Urothelium cell line (cell line): ENCODE measurements at places on chromosomes 16 and 17.

GRCh38 chr17:15912416-15912955, 32.4 kb upstream of the ADORA2B start:
- DNase-seq = no peak

DNA sequence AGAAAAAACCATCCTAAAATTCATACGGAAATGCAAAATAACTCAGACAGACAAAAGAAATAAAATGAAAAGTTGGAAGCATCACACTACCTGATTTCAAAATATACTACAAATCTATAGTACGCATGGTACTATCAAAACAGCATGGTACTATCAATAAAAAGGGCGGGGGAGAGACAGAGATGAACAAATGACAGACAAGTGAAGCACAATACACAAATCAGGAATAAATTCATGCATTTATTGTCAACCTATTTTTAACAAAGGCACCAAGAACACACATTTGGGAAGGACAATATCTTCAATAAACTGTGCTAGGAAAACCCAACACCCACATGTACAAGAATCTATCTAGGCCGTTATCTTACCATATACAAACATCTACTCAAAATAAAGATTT, 207.4 kb upstream of the WSB1 start:
- DNase-seq = no peak

DNA sequence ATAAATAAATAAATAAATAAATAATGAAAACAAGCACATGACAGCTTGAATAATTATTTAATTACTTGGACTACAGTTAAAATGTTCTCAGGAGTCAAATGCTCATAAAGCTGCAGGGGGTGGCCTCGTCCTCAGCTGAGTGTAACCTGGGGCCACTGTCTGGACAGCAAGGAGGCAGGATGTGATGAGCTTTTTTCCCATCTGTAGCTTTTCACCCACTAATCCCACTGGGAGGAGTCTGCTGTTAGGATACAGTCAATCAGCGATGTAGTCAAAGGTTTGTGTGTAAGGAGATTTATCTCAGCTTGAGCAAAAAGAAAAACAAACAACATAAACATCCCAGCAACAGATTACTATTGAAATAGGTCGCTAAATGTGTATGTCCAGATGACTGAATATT, 22.5 kb downstream of the ZCCHC14 start:
- DNase-seq = no peak

DNA sequence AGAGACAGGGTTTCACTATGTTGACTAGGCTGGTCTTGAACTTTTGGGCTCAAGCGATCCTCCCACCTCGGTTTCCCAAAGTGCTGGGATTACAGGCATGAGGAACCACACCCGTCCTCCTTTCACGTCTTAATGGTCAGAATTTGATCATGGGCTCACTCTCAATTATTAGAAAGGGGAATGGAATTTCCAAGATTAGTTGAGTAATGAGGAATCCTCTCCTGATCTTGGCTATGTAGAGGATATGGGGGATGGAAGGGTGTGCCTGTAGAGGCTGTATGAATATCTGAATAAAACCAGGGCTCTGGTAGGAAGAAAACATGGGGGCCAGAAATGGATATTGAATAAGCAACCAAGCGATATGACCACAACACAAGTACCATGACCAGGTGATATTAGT, 25.9 kb upstream of the SMURF2 start:
- DNase-seq = peak; percentile 37

DNA sequence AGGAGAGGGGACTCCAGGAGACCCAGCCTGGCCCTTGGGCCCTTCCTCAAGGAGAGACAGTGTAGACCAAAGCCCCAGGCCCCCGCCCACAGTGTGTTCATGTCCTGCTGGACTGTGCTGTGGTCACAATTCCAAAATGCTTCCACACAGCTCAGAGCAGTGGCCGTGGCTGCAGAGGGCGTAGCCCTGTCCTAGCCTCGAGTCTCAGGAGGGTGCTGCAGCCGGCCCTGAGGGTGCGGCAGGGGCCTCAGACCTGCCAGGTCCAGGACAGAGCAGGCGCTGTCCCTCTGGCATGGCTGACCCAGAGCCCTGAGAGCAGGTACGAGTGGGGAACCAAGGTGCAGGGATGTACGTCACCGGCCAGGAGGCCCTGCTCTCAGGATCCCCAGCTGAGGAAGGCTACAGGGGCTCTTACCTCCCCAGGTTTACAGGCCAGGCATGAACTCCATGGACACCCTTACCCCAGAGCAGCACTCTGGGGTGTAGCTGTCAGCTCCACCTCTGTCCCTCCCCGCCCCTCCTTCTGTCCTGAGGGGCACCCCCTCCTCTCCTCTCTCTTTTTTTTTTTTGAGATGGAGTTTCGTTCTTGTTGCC, 7.3 kb downstream of the DBNDD1 start:
- DNase-seq = no peak

DNA sequence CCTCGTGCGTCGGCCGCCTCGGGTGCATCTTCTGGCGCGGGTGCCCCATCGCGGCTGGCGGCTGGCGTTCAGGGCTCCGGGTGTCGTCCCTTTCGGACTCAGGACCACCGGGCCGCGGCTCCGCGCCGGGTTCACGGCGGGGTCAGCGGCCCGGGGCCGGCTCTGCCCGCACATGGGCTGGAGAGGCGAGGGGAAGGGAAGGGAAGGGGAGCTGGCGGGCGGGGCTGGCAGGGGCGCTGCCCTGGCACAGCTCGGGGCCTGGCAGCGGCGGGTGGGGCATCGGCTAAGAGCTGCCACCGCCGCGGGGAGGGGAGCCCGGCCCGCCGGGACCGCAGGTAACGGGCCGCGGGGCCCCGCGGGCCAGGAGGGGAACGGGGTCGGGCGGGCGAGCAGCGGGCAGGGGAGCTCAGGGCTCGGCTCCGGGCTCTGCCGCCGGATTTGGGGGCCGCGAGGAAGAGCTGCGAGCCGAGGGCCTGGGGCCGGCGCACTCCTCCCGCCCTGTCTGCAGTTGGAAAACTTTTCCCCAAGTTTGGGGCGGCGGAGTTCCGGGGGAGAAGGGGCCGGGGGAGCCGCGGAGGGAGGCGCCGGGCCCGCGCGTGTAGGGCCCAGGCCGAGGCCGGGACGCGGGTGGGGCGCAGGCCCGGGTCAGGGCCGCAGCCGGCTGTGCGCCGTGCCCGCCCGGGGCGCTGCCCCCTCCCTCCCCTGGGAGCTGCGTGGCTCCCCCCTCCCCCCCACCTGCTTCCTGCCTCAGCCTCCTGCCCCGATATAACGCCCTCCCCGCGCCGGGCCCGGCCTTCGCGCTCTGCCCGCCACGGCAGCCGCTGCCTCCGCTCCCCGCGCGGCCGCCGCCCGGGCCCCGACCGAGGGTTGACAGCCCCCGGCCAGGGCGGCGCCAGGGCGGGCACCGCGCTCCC, 646 bp downstream of the HIC1 start:
- DNase-seq = no peak

GRCh38 chr17:3788200-3788599, 12.8 kb downstream of the ITGAE start:
- no peak for DNase-seq

DNA sequence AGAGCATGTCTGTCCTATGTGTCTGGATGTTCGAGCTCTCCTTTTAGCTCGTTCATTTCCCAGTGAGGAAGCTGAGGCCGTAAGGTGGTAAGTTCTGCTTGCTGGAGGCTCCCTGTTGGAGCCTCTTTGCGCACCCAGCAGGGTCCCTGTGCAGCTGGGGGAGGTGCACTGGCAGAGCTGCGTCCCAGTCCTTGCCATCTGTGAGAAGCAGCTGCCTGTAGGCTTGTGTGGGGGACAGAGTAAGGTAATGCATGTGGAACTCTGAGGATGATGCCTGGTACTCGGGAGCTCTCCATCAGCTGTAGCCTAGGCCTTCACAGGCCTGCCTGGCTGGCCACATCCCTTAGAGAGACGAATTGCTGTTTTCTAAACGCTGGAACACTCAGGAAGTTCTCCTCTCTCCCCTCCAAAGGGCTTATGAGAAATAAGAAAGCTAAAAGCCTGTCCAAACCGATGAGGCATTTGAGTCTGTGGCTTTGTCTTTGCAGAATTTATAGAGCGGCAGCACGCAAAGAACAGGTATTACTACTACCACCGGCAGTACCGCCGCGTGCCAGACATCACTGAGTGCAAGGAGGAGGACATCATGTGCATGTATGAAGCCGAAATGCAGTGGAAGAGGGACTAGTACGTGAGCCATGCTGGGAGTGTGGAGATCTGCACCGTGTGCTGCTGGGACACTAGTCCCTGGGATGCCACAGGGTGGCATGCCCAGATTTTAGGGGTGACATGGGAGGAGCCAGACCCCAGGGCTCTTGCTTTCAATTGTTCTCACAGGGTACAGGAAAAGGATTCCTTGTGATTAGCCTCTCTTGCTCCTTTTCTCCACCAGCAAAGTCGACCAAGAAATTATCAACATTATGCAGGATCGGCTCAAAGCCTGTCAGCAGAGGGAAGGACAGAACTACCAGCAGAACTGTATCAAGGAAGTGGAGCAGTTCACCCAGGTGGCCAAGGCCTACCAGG, 1.6 kb downstream of the NDUFB10 start:
- no peak for DNase-seq

DNA sequence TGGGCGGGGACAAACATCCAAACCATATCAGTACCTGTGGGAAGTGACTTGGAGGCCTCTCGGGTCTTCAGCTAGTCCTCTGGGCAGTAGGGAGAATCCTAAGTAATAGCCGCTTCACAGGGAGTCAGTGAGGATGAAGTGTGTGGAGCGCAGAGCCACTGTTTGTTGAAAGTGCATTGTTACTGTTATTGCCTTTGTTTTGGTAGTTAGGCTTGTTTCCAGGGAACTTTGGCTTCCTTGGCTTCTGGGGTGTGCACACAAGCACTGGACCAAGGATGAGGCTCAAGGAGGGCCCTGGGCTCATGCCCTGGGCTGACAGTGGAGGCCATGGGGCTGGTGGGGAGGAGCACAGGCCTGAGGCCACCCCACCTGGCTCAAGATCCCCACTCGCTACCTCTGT, 141.6 kb downstream of the CLEC16A start:
- no peak for DNase-seq

- DNase-seq = no peak
These were observed 46.6 kb upstream of the GRIN2A start for GRCh38 chr16:10228779-10229178.

GRCh38 chr17:71976011-71976649, 144.7 kb upstream of the SOX9 start:
- DNase-seq = peak; percentile 95

GRCh38 chr17:10429421-10430045, 7.8 kb upstream of the MYH8 start:
- peak; percentile 11 for DNase-seq

- no peak for DNase-seq
These were observed 443.9 kb upstream of the CCL2 start for GRCh38 chr17:33811004-33811760.

- no peak for DNase-seq
These were observed 33.3 kb upstream of the DLX4 start for GRCh38 chr17:49935526-49936210.

GRCh38 chr16:31006086-31006385, 4.4 kb downstream of the STX1B start:
- DNase-seq = no peak

DNA sequence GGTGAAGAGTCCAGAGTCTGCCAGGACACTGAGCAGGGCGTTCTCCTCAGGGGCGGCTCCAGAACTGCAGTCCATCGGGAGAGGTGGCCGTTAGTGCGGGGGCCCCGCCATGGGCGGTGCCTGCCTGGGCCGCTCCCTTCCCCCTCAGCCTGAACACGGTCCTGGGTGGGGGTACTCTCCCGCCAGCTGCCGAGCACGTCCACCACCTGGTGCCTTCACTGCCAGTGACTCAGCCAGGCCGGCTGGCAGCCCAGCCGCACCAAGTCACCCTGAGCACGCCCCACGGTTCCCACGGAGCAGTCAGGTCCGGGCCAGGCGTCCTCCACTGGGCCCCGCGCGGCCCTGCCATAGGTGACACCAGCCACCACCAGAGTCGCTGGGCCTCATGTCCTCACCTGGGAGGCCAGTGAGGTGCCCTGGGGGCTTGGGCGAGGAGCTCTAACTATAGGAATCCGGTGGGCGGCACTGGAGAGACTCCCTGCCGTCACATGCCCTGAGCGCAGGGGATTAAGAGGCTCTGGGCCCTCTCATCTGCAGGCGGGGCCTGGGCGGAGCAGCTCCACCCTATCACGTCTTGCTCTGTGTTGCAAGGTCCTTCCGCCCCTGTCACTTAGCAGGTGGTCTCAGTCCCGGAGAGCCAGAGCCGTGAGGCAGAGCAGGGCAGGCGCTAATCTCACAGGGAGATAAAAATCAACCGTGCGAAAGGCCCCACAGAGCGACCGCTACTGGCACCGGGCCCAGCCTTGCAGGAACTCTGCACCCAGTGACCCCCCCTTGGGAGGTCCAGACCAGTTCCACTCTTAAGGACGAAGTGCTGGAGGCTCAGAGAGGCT, 14.3 kb downstream of the PIEZO1 start:
- DNase-seq = no peak

- DNase-seq = no peak
These were observed 90.6 kb upstream of the FBXO47 start for GRCh38 chr17:39057701-39058206.

GRCh38 chr17:79803421-79803996, 6.6 kb upstream of the CBX8 start:
- no peak for DNase-seq

DNA sequence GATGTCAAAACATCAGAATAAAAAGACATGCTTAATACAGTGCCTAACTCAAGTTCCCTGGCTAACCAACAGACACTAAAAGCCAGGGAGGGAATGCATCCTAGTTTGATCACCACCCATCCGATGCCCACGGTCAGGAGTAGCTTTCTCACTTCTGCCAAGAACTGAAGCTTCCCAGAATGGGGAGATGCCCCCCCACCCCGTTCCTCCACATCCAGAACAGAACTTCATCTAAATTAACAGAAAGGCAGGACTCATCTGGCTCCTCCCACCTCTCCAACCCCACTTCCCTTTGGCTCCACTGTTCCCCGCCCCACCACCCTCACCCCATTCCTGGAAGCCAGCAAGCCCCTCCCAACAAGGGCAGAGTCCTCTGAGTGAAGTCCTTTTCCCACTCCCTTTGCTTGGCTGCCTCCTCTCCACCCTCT, 33.7 kb downstream of the GDE1 start:
- DNase-seq = no peak

DNA sequence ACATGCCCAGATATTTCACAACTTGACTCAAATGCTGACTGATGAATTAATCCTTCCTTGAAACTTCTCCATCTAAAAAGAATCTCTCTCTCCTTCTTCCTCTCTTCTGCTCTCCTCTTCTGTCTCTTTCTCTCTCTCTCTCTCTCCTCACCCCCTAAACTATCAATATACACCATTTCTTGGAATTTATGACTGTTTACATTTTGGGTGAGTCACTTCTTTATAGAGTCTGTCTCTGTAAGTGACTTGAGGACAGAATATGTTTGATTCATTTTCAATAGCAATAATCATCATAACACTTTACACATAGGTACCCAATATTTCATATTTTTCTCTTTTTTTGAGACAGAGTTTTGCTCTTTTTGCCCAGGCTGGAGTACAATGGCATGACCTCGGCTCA, 15.3 kb downstream of the OR3A1 start:
- DNase-seq = no peak

GRCh38 chr16:53839150-53839549, 135.2 kb downstream of the FTO start:
- DNase-seq = no peak

DNA sequence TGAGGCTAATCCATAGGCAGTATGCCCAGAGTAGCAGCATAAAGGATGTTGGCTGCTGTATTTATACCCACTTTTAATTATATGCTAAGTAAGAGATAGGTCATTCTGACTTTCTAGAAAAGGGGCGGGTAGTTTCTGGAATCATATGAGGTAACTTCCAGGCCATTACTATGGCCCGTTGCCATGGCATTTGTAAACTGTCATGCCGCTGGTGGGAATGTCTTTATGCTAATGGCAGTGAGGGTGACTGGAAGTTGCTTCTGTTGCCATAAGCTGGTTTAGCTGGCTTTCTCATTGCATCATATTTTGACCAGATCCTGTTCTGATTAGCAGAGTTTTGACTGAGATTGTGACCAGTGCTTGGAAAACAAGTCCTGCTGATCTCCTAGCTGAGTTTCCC, 929.6 kb upstream of the CDH8 start:
- no peak for DNase-seq
